Endodermal cell (in vitro differentiated cells): ENCODE measurements at places on chromosomes 4 and X. TPM values are rescaled to one million over a fixed set of nuclear protein-coding genes. Genes with fewer than 3 reads are reported as not detected.

Gene FAM156A
- total RNA-seq: 16.3 to 21.6 TPM (median 17.7 TPM) in 3 replicates

Gene MANBA
- total RNA-seq: 32.0 to 44.7 TPM (median 32.7 TPM) in 3 replicates

Gene YY2
- total RNA-seq: 1.6 and 1.9 TPM in 2 replicates

Gene PLS3
- 80.7 to 81.6 TPM (median 81.6 TPM) in 3 replicates for total RNA-seq

Gene CACNA1F
- 0.47 and 0.70 TPM in 2 replicates for total RNA-seq

Gene NUDT6
- total RNA-seq: 4.4 and 5.8 TPM in 2 replicates

Gene S100G
- not detected in 2 replicates for total RNA-seq

Gene MAGEE2
- total RNA-seq: not detected in 3 replicates

Gene CLDN22
- total RNA-seq: 0.15 and 0.27 TPM in 2 replicates

Gene CENPVL1
- 0.63 and 0.64 TPM in 2 replicates for total RNA-seq

Gene LYAR
- 5.9 to 27.3 TPM (median 23.7 TPM) in 3 replicates for total RNA-seq

Gene HSD17B11
- total RNA-seq: 18.3 and 19.8 TPM in 2 replicates

Gene TSC22D3
- 9.9 and 10.4 TPM in 2 replicates for total RNA-seq

Gene DDX53
- not detected in 3 replicates for total RNA-seq

Gene DUSP21
- total RNA-seq: not detected in 3 replicates

Gene WAS
- total RNA-seq: 0.19 to 0.51 TPM (median 0.27 TPM) in 3 replicates

Gene UGT2B15
- not detected in 3 replicates for total RNA-seq

Gene UBL4A
- total RNA-seq: 29.1 and 29.8 TPM in 2 replicates

Gene SMIM20
- 40.8 to 44.8 TPM (median 42.9 TPM) in 3 replicates for total RNA-seq

Gene CDKL2
- 0.84 to 2.1 TPM (median 1.3 TPM) in 3 replicates for total RNA-seq

Gene CTAG2
- not detected in 2 replicates for total RNA-seq

Gene ZCCHC18
- 2.3 and 2.5 TPM in 2 replicates for total RNA-seq

Gene CTAG1A
- total RNA-seq: not detected in 2 replicates

Gene TRPC5OS
- total RNA-seq: not detected in 3 replicates

Gene LRRC66
- total RNA-seq: 0.15 to 0.29 TPM in 2 of 3 replicates, not detected in the other

Gene FAM241A
- 0.07 to 0.21 TPM (median 0.13 TPM) in 3 replicates for total RNA-seq

Gene FGFRL1
- 86.6 and 93.3 TPM in 2 replicates for total RNA-seq

Gene TMEM271
- not detected in 2 replicates for total RNA-seq

Gene DMRTC1
- total RNA-seq: 0.31 to 0.36 TPM in 2 of 3 replicates, not detected in the other

Gene HSD17B13
- total RNA-seq: 0.58 to 0.86 TPM in 2 of 3 replicates, not detected in the other

Gene IDUA
- 22.8 and 25.6 TPM in 2 replicates for total RNA-seq

Gene SLC49A3
- 14.8 and 16.4 TPM in 2 replicates for total RNA-seq

Gene IL21
- total RNA-seq: not detected in 3 replicates

Gene GPR173
- 9.4 to 11.7 TPM (median 10.0 TPM) in 3 replicates for total RNA-seq

Gene MID1
- 23.5 and 24.3 TPM in 2 replicates for total RNA-seq

Gene NEIL3
- total RNA-seq: 8.9 and 9.1 TPM in 2 replicates

Gene OPRPN
- total RNA-seq: not detected in 3 replicates

Gene GNRHR
- not detected in 2 replicates for total RNA-seq
